GM12864 (cell line): ENCODE measurements at places on chromosomes 6 and 20.

DNA sequence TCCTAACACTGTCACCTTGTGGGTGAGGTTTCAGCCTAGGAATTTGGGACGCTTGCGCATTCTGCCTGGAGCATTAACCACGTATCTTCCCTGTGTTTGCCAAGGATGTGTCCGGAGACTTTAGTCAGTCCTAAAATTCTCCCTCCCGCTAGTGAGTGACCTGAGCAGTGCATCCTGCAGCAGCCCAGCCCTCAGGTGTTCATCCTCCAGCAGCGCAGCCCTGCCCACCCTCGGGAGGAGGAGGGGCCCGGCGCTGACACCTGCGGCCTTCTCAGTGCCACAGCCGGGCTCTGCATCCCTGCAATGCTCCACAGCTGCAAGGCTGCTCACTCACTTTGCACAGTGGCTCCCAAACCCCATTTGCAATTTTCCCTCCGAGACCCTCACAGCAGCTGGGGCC lies 79.5 kb downstream of the ERMARD start:
- no peak for DNase-seq

DNA sequence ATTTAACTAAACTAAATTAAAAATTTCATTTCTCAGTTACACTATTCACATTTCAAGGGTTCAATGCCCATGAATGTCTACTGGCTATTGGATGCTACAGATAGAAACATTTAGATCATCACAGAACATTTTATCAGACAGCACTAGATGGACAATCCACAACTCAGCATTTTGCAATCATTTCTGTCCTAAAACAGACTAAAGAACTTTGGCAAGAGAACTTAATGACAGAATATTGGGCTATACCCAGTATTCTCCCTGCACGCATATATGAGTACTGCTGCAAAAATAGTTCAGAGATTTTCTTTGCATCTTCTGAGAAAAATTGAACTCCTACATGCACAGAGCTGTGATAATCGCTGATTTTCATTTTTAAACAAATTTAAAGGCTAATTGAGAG lies 36.1 kb upstream of the FBXO30 start:
- no peak for DNase-seq

GRCh38 chr6:16757332-16757731 lies 3.9 kb downstream of the ATXN1 start:
- no peak for DNase-seq

DNA sequence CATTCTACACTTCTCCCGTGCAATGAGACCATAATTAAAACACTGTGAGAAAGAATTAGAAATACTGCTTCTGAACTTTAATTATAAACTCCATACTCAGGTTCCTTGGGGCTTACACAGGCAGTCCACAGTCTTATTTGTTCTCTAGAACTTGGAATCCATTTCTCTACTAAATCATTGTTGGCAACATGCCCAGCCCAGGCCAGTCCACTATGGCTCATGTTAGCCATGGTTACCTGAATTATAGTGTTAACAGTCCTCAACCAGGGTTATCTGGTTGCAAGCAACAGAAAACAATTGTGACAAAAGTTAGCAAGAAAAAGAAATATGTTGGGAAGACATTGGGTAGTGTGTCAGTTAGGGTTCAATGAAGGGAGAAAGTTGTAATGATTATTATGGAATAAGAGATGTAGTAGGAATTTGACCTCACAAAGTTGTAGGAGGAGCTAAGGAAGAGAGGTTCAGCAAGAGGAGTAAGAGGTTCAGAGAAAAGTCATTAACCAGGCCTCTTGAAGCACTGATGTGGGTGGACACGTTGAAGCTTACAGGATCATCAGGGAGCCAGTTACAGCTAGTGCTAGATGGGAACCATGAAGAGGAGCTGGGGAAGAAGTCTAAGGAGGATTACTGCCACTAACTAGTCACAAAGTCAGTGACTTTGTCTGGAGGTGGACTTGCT lies 352.5 kb upstream of the PRND start:
- no peak for DNase-seq

DNA sequence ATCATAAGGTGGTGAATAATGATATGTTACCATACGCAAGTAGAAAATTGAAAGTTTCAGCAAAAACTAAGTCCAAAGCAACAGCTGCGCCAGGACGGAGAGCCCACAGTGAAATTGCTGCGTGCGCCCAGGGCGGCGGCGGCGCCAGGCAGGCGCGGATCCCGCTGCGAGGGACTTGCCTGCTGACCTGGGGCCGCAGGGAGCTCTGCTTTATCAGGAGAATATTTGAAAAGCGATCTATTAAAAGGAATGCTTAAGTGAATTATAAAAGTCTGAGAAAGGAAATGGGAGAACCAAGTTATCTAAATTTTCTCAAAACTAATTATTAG lies 85.4 kb downstream of the THBS2 start:
- no peak for DNase-seq

DNA sequence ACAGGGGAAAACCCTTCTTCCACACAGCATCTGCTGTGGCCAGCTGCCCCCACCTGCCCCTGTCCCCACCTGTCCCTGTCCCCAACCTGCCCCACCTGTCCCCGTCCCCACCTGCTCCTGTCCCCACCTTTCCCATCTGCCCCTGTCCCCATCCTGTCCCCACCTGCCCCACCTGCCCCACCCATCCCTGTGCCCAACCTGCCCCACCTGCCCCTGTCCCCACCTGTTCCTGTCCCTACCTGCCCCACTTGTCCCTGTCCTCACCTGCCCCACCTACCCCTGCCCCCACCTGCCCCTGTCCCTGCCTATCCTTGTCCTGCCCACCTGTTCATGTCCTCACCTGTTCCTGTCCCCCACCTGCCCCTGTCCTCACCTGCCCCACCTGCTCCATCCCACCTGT lies 6.4 kb upstream of the MYT1 start:
- DNase-seq: no peak

DNA sequence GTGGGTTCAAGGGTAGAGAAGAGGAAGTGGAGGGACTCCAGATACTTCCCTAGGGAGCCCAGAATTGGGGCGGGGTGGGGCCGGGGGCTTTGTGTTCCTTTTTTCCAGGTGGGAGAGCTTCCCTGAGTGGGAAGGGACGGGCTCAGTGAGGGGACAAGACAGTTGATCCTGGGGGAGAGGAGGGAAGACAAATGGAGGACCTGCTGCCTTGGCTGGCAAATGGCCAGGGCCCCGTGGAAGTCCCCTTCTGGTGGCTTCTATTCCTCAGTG lies 2.6 kb downstream of the CTSZ start:
- no peak for DNase-seq
